ENCODE measurements at places on chromosomes 4 and X.

GRCh38 chrX:155873188-155873587 is 8.0 kb upstream of the VAMP7 start:
- peak; percentile 43 for DNase-seq

DNA sequence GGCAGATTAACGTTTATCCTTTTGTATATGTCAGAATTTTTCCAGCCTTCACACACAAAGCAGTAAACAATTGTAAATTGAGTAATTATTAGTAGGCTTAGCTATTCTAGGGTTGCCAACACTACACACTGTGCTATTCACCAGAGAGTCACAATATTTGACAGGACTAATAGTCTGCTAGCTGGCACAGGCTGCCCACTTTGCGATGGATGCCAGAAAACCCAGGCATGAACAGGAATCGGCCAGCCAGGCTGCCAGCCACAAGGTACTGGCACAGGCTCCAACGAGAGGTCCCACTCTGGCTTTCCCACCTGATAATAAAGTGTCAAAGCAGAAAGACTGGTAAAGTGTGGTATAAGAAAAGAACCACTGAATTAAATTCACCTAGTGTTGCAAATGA is 94.8 kb downstream of the TET2 start:
- DNase-seq: no peak

- DNase-seq: no peak
Measured at GRCh38 chrX:106050054-106050453, 11.5 kb upstream of the SERPINA7 start.

DNA sequence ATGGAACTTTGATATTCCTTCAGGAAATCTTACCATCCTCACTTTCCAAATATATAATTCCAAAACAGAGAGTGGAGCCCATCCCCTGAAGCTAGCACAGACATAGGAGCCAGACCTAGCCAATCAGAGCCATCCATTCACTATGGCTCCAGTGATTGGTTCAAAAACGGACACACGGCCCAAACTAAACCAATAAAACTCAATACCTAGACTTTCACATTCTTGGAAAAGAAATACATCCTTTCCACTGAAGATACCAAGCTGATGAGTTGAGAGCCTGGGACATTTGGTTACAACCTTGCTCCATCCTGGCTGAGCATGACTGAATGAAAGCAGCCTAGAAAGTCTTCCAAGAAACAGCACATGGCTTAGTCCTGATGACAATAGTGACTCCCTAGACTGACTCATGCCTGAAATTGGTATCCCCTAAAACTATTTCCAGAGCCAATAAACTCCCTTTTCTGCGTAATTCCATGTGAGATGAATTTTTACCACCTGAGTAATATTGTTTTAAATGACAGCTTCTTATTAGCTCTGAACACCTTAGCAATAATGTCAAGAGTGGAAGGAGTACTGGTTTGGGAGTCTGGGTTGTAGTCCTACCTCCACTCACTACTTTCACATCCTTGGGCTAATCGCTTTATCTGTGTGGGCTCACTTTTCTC is 189.6 kb upstream of the LNX1 start:
- no peak for DNase-seq

DNA sequence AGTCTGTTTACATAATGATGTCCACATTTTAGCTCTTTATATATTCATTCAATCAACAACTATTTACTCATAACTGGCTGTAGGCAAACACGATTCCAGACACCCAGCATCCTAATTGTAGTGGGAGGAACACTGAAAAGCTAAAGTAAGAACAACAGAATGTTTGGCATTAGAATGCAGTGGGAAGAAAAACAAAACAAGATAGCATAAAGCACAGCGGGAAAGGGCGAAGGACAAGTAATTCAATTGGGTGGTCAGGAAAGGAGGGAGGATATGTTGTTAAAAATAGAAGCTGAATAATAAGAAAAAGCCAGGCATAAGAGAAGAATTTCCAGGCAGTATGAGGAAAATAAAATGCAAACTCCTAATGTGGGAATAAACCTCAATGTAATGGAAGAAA is 189.5 kb upstream of the FAT4 start:
- DNase-seq: no peak

DNA sequence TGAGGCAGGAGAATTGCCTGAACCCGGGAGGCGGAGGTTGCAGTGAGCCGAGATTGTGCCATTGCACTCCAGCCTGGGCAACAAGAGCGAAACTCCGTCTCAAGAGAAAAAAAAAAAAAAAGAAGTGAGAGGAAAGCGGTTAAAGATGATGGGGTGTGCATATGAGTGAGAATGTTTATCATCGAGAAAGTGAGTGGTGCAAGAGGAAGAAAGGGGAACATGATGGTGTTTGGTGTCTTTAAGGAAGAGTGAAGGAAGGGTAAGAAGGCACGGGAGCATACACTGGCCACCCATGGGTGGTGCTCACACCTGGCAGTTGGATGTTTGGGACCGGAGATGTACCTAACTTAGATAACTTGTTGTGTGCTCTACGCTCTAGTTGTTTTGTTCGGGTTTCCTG is 62.2 kb downstream of the STOX2 start:
- DNase-seq: peak; percentile 25

- DNase-seq: no peak
Measured at GRCh38 chr4:70449220-70449619, 22.8 kb upstream of the MUC7 start.

DNA sequence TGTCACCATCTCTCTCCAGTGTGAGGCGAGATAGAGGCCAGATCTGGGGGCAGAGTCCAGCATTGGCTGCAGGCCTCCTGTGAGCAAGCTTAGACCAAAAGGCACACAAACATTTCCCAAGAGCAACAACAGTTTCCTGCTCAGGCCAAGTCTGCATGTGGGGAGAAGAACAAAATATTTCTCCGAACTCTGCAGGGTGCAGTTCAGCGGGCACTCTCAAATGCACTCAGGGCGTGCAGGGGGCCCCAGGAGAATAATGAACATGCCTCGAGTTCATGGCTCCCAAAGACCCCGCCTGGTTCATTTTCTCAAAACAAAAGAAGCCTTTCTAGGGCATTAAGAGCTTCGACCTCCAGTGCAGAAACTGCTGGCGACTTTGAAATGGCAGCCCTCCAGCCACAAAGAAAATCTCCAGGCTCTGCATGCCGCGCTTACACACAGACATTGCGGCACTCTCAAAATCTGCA is 57.8 kb upstream of the HELT start:
- no peak for DNase-seq

DNA sequence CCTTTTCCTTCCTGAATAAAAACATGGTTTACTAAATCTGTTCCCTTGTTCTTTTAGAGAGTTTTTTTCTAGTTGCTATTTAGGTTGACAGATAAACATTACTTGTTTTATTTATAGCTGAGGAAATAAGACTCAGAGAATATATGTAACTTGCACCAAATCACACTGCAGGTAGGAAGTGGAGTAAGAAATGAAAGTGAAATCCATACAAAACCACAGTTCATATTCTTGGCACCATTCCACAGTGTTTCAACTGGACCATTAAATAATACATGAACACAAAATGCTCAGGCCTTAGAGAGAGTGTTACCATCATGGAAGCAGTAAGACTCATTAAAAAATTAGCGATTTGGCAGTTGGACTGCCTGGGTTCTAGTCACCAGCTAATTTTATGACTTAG is 326.9 kb upstream of the SLIT2 start:
- DNase-seq: no peak

DNA sequence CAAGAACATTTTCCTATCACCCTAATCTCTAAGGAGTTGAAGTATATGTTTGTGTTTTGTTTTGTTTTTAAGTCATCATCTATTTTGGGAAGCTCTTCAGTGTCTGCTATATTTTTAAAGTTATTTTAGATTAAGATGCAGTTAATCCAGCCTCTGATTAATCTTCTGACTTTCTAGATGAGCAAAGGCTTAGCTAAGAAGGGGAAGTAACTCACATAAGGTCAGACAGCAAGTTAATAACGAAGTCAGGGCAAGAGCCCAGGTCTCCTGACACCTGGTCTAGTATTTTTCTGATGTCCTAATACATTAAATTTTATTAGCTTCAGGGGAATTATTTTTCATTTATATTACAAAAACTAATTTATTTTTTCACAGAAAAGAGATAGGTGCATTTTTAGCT is 168.5 kb downstream of the SOWAHB start:
- DNase-seq: no peak

GRCh38 chrX:129655547-129656249 is 942 bp upstream of the APLN start:
- no peak for DNase-seq

- DNase-seq: no peak
Measured at GRCh38 chr4:167524091-167524490, 289.8 kb upstream of the SPOCK3 start.

- DNase-seq: no peak
Measured at GRCh38 chr4:189299706-189300105, 641.0 kb upstream of the FRG1 start.

- no peak for DNase-seq
Measured at GRCh38 chrX:71365356-71365874, 742 bp upstream of the TAF1 start.

DNA sequence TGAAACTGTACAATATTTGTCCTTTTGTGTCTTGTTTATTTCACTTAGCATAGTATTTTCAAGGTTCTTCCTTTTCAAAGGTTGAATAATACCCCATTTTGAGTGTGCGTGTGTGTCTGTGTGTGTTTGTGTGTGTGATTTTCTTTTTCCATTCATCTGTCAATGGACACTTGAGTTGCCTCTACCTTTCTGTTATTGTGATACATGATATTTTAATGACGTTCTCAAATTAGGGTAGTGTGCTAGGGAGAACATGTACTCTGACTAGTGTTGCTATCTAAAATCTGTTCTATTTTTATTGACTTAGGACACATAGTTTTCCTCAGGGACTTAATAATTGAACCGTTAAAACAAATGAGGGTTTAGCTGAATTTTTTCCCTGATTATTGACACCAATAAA is 9.9 kb downstream of the MMRN1 start:
- no peak for DNase-seq

GRCh38 chr4:39331191-39331590 is 35.0 kb downstream of the RFC1 start:
- DNase-seq: peak; percentile 12

DNA sequence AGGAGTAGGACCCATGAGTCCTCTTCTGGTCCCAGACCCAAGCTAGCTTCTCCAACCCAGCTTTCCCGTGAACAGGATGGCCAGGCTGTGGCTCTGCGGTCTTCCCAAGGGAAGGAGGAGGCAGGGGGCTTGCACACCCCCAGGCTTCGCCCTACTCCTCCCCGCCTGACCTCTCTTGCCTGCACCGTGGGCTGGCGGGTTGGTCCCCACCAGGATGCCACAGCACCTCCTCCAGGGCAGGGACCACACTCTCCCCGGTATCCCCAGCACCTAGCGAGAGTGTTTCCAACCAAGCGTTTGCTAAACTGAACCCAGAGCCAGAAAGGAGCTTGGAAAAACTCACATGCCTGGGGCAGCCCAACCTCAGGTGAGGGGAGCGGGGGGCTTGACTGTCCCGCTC is 9.0 kb upstream of the S100P start:
- no peak for DNase-seq

- no peak for DNase-seq
Measured at GRCh38 chrX:121496966-121497365, 449.6 kb downstream of the GLUD2 start.

DNA sequence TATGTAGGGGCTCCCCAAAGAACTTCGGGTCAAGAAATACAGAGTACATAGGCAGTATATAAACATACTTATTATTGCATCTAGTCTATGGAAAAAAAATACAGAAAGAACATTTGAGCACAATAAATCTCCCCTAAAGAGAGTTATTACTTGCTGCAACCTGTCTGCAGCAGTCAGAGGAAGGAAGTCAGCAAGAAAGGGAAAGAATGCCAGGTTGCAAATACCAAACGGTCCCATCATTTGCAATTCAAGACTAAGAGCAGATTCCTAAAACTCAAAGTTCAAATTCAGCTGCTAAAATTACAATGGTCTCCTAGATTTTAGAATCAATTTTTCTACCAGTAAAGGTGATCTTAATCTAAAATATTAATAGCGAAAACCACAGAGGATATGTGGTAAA is 236.2 kb upstream of the NUDT6 start:
- no peak for DNase-seq

DNA sequence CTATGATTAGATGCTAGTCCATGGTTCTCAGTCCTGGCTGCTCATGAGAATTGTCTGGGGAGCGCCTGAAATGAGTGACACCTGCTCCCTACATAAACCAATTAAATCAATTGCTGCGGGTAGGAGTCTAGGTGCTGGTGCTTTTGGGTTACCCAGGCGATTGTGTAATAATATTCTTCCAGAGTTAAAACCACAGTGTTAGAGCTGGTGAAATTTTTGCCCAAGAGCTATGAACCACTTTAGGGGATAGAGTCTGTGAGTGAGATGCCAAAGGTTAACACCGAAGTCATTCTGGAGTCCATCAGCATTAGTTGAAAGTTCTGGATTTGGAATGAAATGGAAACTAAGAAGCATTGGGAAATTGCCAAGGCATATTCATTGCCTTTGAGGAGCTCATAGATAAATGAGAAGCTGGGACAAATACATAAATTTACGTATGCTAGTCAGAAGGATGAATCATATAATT is 15.3 kb downstream of the PDK3 start:
- DNase-seq: peak; percentile 60

GRCh38 chrX:149871940-149872339 is 9.0 kb upstream of the MAGEA8 start:
- DNase-seq: peak; percentile 7

- DNase-seq: no peak
Measured at GRCh38 chr4:42460043-42460442, 62.8 kb downstream of the SHISA3 start.

DNA sequence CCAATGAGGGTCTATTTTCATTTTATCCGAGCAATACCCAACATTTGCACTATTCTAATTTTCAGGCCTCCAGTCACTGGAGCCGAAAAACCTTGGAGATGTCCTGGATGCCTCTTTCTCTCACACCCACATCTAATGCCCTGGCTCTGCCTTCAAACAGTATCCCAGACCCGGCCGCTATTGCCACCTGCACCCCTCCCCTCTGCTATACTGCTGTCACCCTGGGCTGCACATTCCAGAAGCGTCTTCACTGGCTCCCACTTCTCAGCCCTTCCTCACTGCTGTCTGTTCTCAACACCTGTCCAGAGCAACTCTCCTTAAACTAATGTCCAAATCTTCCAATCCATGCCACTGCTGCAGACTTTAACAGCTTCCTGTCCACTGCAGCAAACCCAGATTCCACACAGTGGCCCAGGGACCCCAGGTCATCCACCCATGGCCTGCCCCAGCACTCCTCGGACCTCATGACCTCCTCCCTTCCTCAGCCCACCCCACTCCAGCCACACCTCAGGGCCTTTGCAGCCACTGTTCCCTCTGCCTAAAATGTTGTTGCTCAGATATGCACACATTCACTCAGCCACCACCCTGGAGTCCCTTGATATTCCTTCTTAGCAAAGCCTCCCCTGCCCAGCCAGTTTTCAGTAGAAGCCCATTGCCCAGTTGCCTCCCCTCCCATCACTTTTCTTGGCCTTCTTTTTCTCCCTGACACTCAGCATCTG is 30.5 kb upstream of the PPP2R2C start:
- no peak for DNase-seq

DNA sequence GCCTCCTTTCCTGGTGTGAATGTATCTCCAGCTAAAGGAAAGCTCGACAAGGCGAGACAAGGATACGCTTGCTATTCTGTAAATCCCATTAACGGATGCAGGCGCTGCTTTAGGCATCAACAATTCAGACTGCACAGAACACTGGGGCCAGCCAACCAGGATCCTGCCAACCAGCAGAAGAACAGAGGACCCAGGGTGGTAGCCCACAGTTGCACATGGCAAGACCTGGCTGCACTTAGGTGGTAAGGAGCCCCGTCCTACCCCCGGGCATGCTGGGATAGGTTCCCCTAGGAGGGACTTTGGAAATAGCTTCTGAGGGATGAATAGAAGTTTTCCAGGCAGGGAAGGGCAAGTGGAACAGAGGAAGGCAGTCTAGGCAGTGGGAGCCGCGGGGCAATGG is 20.7 kb downstream of the PSAPL1 start:
- no peak for DNase-seq
